AG04449 (cell line): ENCODE measurements at places on chromosomes 7 and 10.

GRCh38 chr10:62614389-62615157 is 189.9 kb upstream of the ADO start:
- DNase-seq: no peak

DNA sequence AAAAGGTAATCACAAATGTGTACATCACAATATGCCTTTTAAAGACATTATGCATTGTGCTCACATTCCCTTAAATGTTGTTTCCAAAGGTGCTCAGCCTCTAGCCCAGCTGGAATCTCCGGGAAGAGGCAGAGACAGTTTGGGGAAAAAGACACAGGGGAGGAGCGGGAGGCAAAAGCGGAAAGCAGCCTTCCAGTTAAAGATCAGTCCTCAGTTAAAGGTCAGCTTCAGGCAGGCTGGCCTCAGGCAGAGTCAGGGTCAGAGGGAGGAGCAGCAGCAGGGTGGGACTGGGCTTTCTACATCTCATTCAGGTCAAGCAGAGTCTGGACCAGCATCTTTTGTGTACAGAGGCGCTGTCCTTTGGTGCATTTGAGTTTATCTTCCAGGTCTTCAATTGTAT is 18.6 kb downstream of the ST7 start:
- no peak for DNase-seq

DNA sequence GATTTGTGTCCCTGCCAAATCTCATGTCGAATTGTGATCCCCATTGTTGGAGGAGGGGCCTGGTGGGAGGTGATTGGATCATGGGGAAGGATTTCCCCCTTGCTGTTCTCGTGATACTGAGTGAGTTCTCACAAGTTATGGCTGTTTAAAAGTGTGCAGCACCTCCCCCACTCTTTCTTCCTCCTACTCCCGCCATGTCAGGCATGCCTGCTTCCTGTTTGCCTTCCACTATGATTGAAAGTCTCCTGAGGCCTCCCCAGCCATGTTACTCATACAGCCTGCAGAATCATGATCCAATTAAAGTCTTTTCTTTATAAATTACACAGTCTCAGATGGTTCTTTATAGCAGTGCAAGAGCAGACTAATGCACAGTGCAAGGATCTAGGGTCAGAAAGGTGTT is 75.4 kb downstream of the CALD1 start:
- DNase-seq: no peak

DNA sequence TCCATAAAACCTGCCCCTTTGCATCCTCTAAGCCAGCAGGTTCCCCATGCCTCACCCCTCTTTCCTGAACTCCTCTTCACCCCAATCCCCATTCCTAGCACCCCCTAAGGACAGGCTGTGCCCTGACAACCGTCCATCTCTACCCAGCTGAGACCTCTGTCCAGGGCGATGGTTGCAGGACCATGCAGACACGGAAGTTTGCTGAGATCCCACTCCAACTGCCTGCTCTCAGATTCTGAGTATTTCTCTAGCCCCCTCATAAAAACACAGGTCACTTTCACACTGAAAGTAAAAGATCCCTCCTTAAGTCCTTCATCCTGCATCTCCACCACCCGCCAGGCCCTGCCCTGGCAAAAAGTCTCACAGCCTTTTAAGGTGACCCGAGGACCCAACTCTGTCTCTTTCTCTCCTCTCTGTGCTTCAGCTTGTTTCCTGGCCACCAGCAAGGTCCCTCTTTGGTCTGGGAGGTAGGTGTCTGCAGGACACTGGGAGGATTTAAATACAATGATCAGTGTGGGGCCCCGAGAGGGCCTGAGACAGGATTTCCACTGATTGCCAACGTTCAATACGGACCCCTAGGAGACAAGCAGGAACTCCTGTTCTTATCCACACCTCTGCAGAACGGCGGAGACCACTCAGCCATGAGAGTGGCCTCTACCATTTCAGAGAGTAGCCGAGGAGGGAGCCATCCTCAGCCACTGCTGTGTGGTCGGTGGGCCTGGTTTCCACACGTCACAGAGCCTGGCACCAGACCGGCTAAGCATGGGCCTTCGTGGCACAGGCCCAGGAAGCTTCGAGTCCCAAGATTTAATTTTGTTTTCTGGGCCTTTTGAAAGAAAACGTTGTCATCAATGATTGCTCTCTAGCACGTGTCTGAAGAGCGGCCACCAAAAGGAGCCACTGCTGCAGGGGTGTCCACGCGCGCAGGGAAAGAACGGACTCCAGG is 27.9 kb downstream of the CALML3 start:
- DNase-seq: no peak

- DNase-seq: no peak
Measured at GRCh38 chr10:133315847-133316246, 7.1 kb downstream of the ZNF511 start.

DNA sequence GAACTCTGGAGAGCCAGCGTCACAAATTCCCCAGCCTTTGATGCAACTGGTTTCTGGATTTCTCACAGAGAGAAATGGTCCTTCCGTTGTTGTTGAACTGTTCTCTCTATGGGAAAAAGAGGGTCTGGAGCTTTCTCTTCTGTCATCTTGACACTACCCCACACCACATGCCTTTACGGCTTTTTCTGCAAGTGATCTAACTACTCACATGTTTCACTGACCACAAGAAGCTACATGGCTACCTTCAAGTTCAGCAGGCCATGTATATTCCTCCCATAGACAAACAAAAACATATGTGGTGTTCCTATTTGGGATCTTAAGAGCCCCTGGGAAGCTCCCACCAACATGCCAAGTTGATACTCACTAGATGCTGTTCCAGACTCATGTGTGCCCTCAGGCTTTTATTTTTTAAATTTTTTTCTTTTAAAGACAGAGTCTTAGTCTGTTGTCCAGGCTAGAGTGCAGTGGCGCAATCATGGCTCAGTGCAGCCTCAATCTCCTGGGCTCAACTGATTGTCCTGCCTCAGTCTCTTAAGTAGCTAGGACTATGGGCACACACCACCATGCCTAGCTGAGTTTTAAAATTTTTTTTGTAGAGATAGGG is 72.0 kb downstream of the RNF216 start:
- no peak for DNase-seq

DNA sequence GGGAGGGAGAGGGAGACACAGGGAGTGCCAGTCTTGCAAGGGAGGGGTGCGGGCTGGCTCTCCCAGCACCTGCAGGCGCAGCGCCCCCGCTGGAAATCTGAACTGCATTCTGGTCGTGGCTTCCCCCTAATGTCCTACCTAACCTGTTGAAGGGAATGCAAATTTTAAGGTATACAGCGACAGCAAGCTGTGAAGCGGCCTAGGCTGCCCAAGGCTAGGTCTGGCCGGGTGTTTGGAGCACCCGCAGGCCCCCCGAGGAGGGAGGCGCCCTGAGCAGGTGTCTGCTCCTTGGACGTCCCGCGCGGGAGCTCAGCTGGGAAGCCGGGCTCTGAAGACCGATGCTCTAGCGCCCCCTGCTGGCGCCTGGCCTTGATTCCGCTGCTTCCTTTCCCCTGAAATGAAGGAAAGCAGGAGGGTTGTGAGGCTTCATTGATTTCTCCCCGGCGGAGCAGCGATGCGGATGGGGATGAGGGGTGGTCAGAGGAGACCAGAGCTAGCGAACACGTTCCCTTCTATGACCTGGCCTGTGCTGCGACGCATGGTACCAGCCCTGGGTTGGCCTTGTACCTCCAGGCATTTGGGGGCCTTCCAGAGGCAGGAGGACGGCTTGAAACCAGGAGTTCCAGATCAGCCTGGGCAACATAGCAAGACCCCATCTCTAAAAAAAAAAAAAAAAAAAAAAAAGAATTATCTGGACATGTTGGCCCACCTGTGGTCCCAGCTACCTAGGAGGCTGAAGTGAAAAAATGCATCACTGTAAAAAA is 601.3 kb downstream of the GALNT17 start:
- no peak for DNase-seq

DNA sequence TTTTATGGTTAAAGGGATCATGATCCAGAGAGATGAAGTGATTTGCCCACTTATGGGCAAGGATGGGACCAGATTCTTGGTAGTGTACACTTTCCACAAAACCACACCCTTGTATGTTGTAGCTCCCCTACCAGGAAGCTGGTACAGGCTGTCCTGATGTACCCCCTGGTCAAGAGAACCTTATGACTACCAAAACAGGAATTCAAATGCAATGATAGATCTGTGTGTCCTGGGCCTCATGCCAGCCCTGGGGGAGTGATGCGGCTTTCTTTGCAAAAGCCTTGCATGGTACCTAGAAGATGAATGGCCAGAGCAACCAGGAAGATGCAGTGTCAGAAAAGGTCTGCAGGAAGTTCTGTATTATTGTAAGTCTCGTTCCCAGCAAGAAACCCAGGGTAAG is 94.9 kb upstream of the AGK start:
- DNase-seq: no peak

DNA sequence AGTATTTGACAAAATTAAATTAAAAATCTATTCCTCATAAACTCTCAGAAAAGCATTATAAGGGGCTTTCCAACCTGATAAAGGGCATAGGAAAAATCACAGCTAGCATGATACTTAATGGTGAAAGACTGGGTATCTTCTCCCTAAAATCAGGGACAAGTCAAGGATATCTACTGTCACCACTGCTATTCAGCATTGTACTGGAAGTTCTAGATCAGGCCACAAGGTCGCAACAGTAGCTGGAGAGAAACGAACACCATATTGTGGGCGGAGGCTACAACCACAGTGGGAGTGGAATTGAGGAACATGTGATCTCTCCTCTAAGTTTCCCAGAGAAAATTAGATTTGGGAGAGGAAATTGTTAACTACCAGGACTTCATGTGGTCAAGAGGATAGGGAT is 70.0 kb upstream of the NAMPT start:
- DNase-seq: no peak

DNA sequence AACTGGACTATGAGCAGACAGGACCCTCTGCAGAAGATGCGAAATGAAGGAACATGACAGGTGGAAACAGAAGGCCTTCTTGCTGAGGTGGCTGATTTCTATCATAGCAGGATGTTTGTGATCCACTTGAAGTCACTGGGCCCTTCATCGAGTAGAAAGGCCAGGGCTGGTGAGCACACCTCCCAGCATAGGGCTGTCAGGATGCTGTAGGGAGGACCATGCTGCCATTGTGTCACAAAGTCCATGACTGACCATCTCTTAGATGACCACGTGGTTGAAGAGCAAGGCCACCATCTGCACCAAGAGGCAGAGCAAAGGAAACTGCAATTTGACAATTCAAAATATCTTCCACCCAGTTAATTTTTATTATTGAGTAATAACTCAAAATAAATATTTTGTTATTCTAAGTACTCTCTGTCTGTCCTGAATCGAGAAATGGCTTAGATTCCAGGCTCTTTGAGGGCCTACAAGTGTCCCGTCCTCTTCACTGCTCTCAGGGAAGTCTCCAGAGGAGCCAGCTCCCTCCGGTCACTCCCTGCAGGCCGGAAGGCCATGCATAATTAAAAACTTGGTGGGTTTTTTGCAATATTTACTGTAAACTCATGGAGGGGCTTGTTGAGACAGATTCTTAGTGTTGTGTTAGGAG is 249.3 kb upstream of the ZMIZ1 start:
- DNase-seq: no peak

DNA sequence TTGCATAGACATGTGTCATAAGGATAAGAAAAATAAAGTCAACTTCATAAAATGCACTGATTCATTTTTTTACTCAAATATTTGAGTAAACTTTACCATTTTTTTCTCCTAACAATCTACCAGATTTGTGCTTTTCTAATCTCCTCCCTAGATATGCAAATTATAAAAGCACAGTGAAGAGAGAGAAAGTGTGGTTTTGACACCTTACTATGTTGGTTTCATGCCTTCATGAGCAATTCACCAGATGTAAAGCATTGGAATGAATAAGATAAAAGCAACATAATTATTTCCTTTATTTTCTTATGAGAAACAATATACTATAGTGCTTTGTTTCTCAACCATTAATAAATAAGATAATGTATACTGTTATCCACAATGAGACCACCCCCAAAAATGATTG is 432.5 kb upstream of the PCDH15 start:
- no peak for DNase-seq

GRCh38 chr10:51433949-51434475 is 265.4 kb downstream of the CSTF2T start:
- DNase-seq: no peak

DNA sequence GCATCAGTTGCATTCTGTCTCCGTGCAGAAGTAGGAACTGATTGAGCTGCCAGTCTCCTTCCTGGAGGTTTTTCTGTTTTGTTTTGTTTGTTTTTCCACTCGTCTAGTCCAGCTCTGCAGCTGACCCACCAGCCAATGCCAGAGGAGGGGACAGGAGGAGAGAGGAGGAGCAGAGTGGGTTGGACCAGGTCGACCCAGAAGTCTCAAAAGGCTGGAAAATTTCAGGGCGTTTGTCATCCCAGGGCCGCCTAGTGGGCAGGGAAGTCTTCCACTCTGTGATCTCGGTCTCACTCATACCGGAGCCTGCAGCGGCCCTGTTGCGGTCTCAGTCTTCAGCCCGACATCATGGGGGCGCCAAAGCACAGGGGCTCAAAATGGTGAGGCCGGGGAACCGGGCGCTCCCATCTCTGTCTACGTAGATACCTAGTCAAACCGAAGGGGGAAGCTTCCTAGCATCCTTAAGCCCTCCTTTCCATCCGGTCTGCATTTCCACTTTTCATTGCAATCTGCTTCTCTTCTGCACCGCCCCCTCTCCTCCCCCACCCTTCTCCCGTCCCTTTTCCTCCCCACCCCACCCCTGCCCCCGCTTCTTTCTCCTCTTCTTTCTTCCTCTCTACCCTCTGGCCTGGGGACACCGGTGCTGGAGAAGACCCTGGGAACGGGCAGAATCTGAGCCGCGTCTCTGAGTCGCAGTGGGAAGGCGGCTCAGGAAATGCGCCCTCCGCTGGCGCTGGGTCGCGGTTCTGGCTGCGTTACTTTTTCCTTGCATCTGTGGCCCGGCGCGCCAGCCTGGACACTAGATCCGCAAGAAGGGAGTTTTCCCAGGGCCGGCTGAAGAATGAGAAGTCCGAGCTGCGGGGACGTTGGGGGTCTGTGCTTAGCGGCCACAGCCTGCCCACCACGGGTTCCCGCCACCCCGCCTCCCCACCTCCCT is 16.2 kb upstream of the PAX2 start:
- DNase-seq: no peak

GRCh38 chr10:97607095-97607636 is 17.6 kb downstream of the C10orf62 start:
- no peak for DNase-seq

DNA sequence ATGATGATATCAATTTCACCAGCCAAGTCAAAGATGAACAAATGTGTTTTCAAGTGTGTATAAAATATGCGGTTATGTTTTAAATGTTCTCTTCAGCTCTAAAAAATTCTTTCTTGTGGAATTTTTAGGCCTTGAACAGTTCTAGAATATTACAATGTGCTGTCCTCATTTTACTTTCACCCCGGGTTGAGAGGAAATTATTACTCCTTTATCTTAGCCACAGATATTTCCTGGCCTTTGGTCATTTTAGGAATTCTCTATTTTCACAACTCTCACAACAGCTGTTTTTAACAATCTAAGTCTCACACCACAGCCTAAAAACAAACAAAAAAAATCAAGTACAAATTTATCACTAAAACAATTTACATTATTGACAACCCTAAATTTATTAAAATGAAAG is 112.2 kb upstream of the HGF start:
- DNase-seq: no peak

- DNase-seq: no peak
Measured at GRCh38 chr10:32095116-32095733, 39.0 kb upstream of the KIF5B start.
